Stimulated activated CD8-positive, alpha-beta memory T cell treated with anti-CD3 and anti-CD28 coated beads, Interleukin-2, amount 100 ng/mL, for 1 hour (primary cell): ENCODE measurements at places on chromosomes 6 and 20.

- DNase-seq, result no peak
These were observed 13.2 kb upstream of the NELFCD start for GRCh38 chr20:58967652-58968429.

DNA sequence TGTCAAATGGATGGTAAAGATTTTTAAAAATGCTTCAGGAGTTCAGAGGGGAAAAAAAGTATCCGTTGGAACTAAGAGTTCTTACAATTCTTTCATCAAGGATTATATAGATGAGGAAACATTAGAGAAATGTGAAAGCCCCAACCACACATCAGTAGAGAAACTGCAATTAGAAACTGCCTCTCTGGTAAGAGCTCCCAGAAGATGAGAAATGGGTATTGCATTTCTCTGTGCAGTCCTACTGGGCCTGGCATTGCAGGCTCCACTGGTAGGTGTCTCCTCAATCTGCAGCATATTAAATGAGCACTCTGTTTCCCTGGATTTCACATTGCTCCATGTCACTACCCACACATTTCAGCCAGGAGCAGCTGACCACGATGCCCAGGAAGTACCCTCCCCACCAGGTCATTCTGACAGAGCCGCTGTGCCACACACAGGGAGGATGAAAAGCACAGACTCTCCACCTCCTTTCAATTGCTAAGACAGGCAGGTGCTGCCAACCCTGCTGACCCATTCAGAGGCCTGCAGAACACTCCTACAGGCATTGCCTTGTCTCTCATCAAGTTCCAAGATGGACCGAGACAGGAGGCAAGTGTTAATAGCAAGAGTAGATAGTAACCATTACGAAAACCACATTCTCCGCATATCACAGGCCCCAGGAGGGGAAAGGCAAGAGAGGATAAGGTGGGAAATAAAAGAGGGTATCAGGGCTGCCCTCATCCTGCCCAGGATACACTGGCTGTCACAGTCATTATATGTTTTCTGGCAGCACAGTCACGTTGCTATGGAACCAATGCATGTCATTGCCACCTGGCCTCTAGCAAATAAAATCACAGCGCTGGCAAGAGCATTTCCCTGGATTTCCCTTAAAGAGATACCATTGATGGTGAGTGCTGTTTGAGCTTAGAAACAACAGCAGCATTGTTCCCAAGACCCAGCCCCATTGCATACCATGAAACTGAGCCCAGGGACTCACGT is 241.7 kb downstream of the ATXN1 start:
- DNase-seq, result no peak

GRCh38 chr6:2900821-2901644 is 2.1 kb downstream of the SERPINB9 start:
- no peak for DNase-seq

- DNase-seq, result no peak
These were observed 481.3 kb upstream of the CITED2 start for GRCh38 chr6:139855671-139856311.

DNA sequence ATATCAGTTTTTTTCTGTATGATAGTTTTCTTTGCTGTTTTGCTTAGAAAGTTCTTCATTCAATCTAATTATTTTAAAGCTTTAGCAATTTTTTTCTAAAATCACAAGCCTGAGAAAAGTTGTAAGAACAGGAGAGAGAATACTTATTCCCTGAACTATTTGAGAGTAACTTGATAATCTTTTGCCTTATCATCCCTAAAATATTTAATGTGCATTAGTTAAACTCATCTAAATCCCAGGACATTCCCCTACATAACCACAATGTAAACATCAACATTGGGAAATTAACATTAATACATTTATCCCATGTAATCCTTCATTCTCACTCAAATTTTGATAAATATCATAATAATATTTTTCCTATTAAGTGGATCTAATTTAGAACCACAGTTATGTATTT is 241.8 kb downstream of the CD109 start:
- DNase-seq, result no peak

GRCh38 chr6:3281631-3282475 is 23.1 kb downstream of the PSMG4 start:
- DNase-seq, result no peak

GRCh38 chr20:57076152-57076652 is 190.2 kb downstream of the BMP7 start:
- no peak for DNase-seq
